ENCODE measurements at places on chromosomes 7 and 10. TPM values are rescaled to one million over a fixed set of nuclear protein-coding genes. Genes with fewer than 3 reads are reported as not detected.

- H3K36me3 ChIP-seq: no peaks in the 10 kb centered on the region
- H3K27ac ChIP-seq: peak overlapping the region; percentile 20
- H3K4me1 ChIP-seq: peaks cover 3% of the 10 kb centered on the region
- no peak overlapping the region for H3K4me3 ChIP-seq
- DNase-seq: no peak
- no peaks in the 10 kb centered on the region for H3K27me3 ChIP-seq
Observed at GRCh38 chr7:15848362-15848761, 161.9 kb upstream of the MEOX2 start.

TSPAN33 gene
- 9.7 TPM for total RNA-seq

UNCX gene
- total RNA-seq: not detected

UCN3 gene
- not detected for total RNA-seq

GRCh38 chr10:71347587-71348395, 28.7 kb downstream of the SLC29A3 start:
- H3K4me3 ChIP-seq: no peak overlapping the region
- no peaks in the 10 kb centered on the region for H3K4me1 ChIP-seq
- no peak for DNase-seq
- H3K27me3 ChIP-seq: no peaks in the 10 kb centered on the region

GIMAP5 gene
- 10.7 TPM for total RNA-seq

DNA sequence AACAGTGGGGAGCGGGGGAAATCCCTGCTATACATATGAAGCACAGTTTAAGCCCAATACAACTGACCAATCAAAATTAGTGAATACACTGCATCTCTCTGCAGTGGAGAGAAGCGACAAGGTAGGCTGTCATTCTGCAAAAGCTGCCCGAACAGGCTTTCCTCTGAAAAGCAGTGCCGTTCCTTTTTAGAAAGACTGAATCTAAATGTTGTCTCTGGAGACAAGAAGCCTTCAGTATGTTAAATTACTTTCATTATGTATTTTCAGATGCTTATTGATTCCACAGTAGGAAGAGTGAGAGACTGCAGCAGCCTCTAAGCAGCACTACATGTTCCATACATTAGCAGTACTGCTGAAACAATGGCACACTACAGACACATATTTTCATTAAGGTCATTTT, at the start of gene GPR22:
GPR22 (plus strand) TSS at position 129 of the 400 bp plus-strand sequence. CDS start 4,004 bp downstream, outside the sequence.
- no peaks in the 10 kb centered on the region for H3K36me3 ChIP-seq
- H3K27me3 ChIP-seq: no peaks in the 10 kb centered on the region
- H3K27ac ChIP-seq: peak within 1 kb of the TSS; percentile 84
- H3K4me1 ChIP-seq: peaks cover 18% of the 10 kb centered on the region

- no peaks in the 10 kb centered on the region for H3K36me3 ChIP-seq
- peak; percentile 26 for DNase-seq
- H3K27me3 ChIP-seq: no peaks in the 10 kb centered on the region
- peaks cover 30% of the 10 kb centered on the region for H3K4me1 ChIP-seq
- H3K4me3 ChIP-seq: no peak overlapping the region
Observed at GRCh38 chr10:4307910-4308309, 518.1 kb upstream of the AKR1E2 start.

DNA sequence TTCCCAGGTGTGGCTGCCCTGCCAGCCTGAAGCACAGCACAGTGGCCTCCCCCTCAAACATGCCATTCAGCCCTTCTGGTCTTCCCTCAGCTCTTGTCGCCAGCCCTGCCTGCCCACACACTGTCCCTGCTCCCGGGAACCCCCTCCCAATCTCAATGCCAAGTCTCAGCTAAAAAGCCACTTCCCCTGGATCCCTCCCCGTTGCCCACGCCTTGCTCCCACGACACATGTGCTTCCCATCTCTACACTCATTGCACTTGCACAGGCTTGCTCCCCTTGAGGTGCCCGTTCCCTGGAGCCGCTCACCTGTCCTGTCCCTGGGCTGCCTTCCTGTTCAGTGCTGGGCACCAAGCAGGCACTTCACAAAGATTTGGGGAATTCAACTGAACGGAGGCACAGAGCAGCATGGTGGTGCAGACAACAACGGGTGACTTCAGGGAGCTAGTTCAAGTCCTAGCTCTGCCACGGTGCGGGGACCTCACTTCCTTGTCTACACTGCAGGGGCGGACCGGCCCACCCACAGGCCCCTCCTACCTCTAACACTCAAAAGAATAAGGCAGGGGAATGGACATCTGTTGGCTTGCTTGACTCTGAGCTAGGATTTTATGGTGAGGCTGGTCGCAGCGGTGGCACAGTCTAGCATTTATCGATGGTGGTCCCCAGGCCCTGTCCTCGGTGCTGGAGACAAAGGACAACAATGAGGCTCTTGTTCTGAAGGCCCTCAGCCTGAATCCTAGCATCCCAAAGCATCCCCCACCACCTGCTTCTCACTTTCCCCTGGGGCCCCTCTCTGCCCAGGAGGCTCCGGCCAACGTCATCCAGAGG, 18.4 kb downstream of the RGS10 start:
- H3K36me3 ChIP-seq: no peaks in the 10 kb centered on the region
- H3K4me3 ChIP-seq: no peak overlapping the region
- H3K27me3 ChIP-seq: peaks cover 12% of the 10 kb centered on the region
- no peaks in the 10 kb centered on the region for H3K4me1 ChIP-seq

RBP3 gene
- not detected for total RNA-seq

- no peaks in the 10 kb centered on the region for H3K27me3 ChIP-seq
- H3K4me1 ChIP-seq: no peaks in the 10 kb centered on the region
- H3K4me3 ChIP-seq: no peak overlapping the region
- no peak overlapping the region for H3K27ac ChIP-seq
- no peak for DNase-seq
Observed at GRCh38 chr7:33201821-33202220, 72.5 kb downstream of the BBS9 start.

DNA sequence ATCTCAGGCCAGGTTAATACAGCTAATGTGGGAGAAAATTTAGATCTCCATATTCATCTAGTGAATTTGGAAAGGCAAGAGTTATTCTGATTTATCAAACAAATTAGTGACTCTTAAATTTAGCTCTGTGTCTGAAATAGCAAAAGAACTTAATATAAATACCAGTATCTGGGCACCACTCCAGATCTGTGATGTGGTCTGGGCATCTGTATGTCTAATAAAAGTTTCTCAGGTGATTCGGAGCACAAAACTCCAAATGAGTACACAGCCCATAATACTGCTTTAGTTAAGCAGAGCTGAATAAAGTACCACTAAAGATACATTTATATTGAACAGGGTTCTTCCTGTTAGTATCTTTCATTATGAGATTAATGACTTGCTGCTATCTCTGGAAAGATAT, 261.4 kb downstream of the BAMBI start:
- no peaks in the 10 kb centered on the region for H3K36me3 ChIP-seq
- H3K27ac ChIP-seq: no peak overlapping the region
- H3K27me3 ChIP-seq: no peaks in the 10 kb centered on the region
- no peak for DNase-seq
- H3K4me3 ChIP-seq: no peak overlapping the region

- H3K4me1 ChIP-seq: peaks cover 26% of the 10 kb centered on the region
- no peaks in the 10 kb centered on the region for H3K36me3 ChIP-seq
- H3K27ac ChIP-seq: no peak overlapping the region
Observed at GRCh38 chr7:98617960-98618418, 904 bp downstream of the NPTX2 start.

DNA sequence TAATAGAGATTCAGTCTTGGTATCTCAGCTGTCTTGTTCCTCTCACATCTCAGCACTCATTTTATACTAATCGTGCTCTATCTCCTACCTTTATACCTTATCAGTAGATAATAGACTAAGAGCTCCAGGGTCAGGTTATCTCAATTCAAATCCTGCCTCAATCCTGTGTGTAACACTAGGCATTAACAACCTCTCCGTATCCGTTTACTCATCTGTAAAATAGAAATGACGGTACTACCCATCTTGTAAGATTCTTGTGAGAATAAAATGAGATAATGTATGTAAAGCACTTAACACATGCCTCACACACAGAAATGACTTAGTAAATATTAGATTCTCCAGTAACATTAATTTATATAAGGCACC, 622 bp upstream of the P4HA1 start:
- peak overlapping the region; percentile 78 for H3K4me3 ChIP-seq
- H3K4me1 ChIP-seq: peaks cover 57% of the 10 kb centered on the region
- H3K36me3 ChIP-seq: peaks cover 8% of the 10 kb centered on the region

GRCh38 chr10:97608991-97609561, 19.6 kb downstream of the C10orf62 start:
- peak; percentile 78 for DNase-seq
- no peaks in the 10 kb centered on the region for H3K27me3 ChIP-seq
- no peaks in the 10 kb centered on the region for H3K36me3 ChIP-seq
- H3K4me3 ChIP-seq: no peak overlapping the region
- peaks cover 41% of the 10 kb centered on the region for H3K4me1 ChIP-seq

- no peaks in the 10 kb centered on the region for H3K36me3 ChIP-seq
- no peaks in the 10 kb centered on the region for H3K27me3 ChIP-seq
- peak overlapping the region; percentile 84 for H3K27ac ChIP-seq
- DNase-seq: no peak
- H3K4me1 ChIP-seq: peaks cover 37% of the 10 kb centered on the region
- peak overlapping the region; percentile 63 for H3K4me3 ChIP-seq
Observed at GRCh38 chr10:98268694-98269431, 869 bp upstream of the LOXL4 start.

DNA sequence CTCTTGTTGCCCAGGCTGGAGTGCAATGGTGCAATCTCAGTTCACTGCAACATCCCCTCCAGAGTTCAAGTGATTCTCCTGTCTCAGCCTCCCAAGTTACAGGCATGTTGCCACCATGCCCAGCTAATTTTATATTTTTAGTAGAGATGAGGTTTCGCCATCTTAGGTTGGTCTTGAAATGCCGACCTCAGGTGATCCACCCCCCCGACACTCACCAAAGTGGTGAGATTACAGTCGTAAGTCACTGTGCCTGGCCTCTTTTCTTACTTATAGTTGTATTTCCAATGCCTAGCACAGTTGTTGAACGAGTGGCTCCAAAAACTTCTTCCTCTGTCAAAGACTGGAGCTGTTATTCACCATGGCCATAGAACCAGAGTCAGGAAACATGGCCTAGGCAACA, 6.7 kb downstream of the RNF216 start:
- no peaks in the 10 kb centered on the region for H3K27me3 ChIP-seq
- H3K36me3 ChIP-seq: peaks cover 11% of the 10 kb centered on the region

DNA sequence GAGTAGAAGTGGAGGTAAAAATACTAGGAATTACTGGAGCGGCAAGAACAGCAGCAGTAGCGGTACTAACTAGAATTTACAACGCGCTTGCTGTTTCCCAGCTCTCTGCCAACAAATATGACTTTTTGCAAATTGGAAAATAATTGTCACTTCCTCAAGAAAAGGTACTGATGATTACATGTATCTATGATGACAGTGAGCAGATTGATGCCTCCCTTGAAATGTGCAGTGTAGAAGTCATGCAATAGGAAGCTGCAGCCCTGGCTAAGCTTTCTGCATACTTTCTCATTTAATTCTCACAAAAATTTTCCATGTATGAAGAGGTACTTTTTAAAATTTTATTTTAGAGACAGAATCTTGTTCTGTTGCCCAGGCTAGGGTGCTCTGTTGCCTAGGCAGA, 49.9 kb downstream of the ANK3 start:
- H3K4me3 ChIP-seq: no peak overlapping the region
- H3K36me3 ChIP-seq: no peaks in the 10 kb centered on the region
- H3K4me1 ChIP-seq: no peaks in the 10 kb centered on the region
- no peak for DNase-seq
- no peaks in the 10 kb centered on the region for H3K27me3 ChIP-seq

EVX1 gene
- not detected for total RNA-seq

GRCh38 chr10:120221873-120222485, 235.0 kb upstream of the PLPP4 start:
- H3K4me3 ChIP-seq: no peak overlapping the region
- DNase-seq: no peak
- no peak overlapping the region for H3K27ac ChIP-seq

SPDYE9 gene
- not detected for total RNA-seq

- no peaks in the 10 kb centered on the region for H3K36me3 ChIP-seq
- DNase-seq: no peak
- H3K27ac ChIP-seq: peak overlapping the region; percentile 60
- H3K4me3 ChIP-seq: no peak overlapping the region
- H3K27me3 ChIP-seq: no peaks in the 10 kb centered on the region
- H3K4me1 ChIP-seq: peaks cover 45% of the 10 kb centered on the region
Observed at GRCh38 chr10:14740684-14741247, 33.9 kb downstream of the FAM107B start.

- H3K27me3 ChIP-seq: no peaks in the 10 kb centered on the region
- peaks cover 60% of the 10 kb centered on the region for H3K4me1 ChIP-seq
- H3K36me3 ChIP-seq: peaks cover 3% of the 10 kb centered on the region
- DNase-seq: no peak
- H3K4me3 ChIP-seq: no peak overlapping the region
Observed at GRCh38 chr7:47936323-47936722, 11.9 kb downstream of the PKD1L1 start.

PRF1 gene
- total RNA-seq: 2.6 TPM

DNA sequence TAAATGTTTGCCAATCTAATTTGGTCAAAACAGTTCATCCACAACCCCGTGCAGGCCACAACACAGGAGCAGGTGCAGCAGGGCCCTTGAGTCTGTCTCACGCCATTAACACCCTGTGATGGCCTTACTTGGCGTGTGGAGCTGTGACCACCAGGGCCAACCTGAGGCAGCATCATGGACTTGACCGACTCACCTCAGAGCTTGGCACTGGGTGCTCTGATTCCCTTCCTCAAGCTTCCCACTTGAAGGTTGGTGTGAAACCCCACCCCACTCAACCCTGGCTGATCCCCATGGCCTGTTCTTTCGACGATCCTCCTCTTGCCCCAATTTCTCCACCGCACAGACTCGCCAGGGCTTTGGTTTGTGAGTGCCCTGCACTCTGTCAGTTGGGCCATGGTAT, 623.1 kb downstream of the PTPRN2 start:
- H3K27ac ChIP-seq: no peak overlapping the region
- H3K4me3 ChIP-seq: no peak overlapping the region
- DNase-seq: no peak
- H3K4me1 ChIP-seq: no peaks in the 10 kb centered on the region
- H3K27me3 ChIP-seq: peaks cover 91% of the 10 kb centered on the region

OPN1SW gene
- total RNA-seq: not detected

TMEM178B gene
- 35.9 TPM for total RNA-seq

PRPS1L1 gene
- not detected for total RNA-seq

CCDC136 gene
- total RNA-seq: 8.2 TPM

CCDC172 gene
- total RNA-seq: not detected

DNA sequence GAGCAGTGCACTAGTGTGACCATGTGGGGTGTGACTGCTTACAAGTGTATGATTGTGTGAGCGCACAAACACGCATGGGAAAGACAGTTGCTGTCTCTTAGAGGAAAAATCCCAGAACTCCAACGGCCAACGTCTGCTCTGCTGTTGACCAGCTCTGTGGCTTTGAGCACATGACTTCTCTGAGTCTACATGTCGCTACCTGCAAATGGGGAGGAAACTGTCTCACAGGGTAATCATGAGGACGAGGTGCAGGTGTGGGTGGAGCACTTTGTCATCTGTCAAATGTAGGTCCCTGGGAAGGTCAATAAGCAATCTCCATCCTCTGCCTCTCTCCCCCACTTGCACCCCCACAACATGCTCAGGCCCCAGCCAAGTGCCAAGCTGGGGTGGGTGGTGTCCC, 31.2 kb upstream of the TLX1 start:
- H3K4me1 ChIP-seq: no peaks in the 10 kb centered on the region
- H3K36me3 ChIP-seq: no peaks in the 10 kb centered on the region
- no peak overlapping the region for H3K27ac ChIP-seq
- H3K4me3 ChIP-seq: no peak overlapping the region
- peaks cover 97% of the 10 kb centered on the region for H3K27me3 ChIP-seq
